Muscle of back (tissue), 13 donors: ENCODE measurements at places on chromosomes 16 and 17. TPM values are rescaled to one million over a fixed set of nuclear protein-coding genes. Genes with fewer than 3 reads are reported as not detected.
A peak's percentile ranks its signal among the peaks of the same experiment; 100 is the strongest.

Gene LPO
- polyA plus RNA-seq = 0.16 TPM

GRCh38 chr17:79563237-79564013 lies 47.4 kb downstream of the RBFOX3 start:
- DNase-seq = no peak

GRCh38 chr17:73536700-73537605 lies 107.3 kb downstream of the SDK2 start:
- DNase-seq = no peak

DNA sequence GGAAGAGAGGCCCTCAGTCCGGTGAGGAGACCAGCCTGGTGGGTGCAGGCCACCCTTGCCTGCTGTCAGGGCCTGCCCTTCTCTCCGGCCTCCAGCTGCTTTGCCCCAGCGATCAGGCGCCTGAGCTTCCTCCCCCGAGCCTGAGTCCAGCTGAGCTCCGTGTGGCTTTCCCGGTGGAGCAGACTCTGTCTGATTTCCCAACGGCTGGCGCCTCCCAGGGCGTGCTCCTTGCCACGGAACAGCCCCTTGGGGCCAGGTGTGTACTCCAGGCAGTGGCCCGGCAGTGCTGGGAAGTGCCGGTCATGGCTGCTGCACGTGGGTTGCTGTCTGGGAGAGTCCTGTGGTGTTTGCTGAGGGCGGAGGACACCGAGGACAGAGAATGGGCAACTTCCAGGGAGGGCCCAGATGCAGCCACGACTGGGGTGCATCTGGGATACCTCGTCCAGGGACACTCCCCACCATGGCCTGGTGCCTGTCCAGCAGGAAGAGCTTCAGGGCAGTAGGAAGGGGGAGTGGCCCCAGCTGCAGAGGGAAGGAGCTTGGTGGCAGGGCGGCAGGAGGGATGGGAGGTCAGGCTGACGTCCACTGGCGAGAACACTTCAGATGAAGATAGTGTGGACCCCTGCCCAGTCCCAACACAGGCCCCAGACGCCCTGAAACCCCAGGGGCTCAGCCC lies 22.5 kb downstream of the METRNL start:
- DNase-seq = peak; percentile 43

DNA sequence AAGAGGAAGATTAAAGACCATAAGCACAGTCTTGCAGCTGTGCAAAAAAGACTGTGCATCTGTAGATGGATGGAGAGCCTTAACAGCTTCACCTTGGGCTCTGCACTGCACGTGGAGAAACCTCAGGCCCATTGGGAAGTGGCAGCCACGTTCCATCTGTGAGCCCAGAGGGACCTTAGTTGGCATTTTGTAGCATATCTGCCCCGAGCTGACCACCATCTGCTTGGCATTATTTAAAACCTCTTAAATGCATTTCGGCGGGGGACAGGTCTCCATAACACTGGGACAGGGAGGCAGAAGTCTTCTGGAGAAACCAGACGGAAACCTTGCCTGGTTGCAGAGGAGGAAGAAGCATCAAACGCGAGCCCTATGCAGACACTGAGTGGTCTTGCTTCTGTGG lies 345.6 kb downstream of the CPPED1 start:
- no peak for DNase-seq

- DNase-seq = no peak
Measured at GRCh38 chr17:21689604-21690003, 2.7 kb upstream of the KCNJ18 start.

GRCh38 chr16:86697715-86698114 lies 119.4 kb downstream of the FOXL1 start:
- peak; percentile 9 for DNase-seq

DNA sequence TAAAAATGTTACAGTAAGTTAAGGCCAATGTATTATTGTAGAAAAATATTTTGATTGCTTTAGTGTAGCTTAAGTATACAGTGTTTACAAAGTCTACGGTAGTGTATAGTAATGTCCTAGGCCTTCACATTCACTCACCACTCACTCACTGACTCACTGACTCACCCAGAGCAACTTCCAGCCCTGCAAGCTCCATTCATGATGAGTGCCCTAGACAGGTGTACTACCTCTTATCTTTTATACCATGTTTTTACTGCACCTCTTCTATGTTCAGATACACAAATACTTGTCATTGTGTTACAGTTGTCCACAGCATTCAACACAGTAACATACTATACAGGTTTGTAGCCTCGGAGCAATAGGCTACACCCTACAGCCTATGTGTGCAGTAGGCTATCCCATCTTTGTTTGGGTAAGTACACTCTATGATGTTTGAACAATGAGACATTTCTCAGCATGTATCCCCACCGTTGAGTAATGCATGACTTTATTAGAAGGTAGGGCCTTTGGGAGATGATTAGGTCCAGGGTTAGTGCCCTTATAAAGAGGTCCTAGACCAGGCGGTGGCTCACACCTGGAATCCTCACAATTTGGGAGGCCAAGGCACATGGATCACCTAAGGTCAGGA lies 117.8 kb downstream of the SLC39A11 start:
- DNase-seq = no peak

GRCh38 chr17:75548813-75549212 lies 23.3 kb downstream of the LLGL2 start:
- DNase-seq = no peak

GRCh38 chr16:539901-540530 lies 12.5 kb downstream of the CAPN15 start:
- no peak for DNase-seq

Gene CARD14
- polyA plus RNA-seq = 0.68 TPM

Gene ATP2A3
- polyA plus RNA-seq = 3.1 TPM
